ENCODE measurements at places on chromosomes 16 and 17. TPM values are rescaled to one million over a fixed set of nuclear protein-coding genes. Genes with fewer than 3 reads are reported as not detected.

HP gene
- not detected for total RNA-seq

TAC4 gene
- total RNA-seq, result not detected

COX6A2 gene
- total RNA-seq, result not detected

NTN3 gene
- total RNA-seq, result not detected

PLCG2 gene
- 11.1 TPM for total RNA-seq

CCL7 gene
- not detected for total RNA-seq

FOXL1 gene
- total RNA-seq, result not detected

KCNJ2 gene
- not detected for total RNA-seq

OR1E1 gene
- not detected for total RNA-seq
